ENCODE measurements at places on chromosomes 1 and 21.

DNA sequence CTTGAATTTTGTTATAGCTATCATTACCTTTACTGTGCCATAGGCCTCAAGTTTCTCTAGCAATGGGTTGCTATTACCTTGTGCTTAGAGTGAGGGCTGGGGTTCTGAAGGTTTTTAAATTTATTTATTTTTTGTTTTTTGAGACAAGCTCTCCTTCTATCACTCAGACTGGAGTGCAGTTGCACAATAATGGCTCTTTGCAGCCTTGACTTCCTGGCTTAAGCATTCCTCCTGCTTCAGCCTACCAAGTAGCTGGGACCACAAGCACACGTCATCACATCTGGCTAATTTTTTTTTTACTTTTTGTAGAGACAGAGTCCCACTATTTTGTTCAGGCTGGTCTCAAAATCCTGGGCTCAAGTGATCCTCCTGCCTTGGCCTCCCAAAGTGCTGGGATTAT lies 41.5 kb downstream of the SNX27 start:
- DNase-seq, result no peak

DNA sequence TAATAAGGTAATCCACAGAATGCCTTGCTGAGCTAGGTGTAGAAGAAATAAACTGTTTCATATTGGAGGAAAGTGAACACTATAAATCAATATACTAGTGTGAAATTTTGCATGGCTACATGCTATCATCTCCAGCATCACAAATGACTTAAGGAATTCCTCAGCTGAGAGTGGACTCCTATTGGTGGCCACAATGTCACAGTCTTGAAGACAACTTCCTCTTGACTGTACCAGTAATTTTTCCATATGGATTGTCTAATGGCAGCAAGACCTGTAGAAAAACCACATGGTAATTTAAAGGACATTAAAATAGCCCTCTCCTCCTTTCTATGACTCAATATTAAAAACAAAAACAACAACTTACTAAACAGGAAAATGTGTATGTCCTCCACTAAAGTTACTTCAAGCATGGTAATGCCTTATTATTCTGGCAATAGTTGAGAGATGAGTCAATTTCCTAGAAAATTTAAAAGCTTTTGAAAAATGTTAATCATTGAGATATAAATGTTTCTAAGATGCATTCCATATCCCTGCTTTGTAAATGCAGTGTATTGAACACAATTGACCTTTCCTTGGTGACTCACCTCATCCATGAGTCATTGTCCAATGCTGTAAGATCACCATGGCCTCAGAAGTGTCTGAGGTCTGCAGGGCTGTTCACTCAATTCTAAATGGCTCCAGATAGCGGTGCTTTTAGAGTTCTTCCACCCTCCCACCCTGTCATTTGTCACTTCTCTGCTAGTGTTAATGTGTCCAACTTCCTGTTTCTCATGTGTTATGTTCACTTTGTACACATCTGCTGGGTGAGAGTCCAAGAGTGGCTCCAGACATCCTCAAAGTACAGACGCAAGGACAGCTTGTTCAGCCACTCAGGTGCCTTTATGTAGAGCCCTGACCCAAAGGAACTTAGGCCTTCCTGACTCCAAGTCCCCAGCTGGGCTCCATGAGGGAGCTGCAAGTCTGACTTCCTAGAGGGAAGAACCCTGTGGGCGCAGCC lies 32.8 kb upstream of the DNASE2B start:
- no peak for DNase-seq

DNA sequence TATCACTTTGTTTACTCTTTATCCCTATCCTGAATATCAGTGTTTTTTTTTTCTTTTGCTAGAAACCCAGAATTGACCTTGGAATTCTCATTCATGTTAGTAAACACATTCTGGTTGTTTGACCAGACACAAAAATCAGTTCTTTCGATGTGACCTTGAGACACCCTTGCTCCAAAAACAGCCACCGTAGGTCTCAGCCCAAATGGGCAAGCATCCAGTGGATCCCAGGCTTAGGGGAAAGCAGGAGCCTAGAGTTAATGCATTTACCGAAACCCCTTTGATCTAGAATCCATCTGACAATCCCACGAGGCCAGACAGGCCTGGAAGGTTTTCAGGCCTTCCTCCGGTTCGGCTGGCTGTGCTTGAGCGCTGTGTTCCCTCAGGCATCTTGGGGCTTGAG lies 47.6 kb downstream of the IRF2BP2 start:
- no peak for DNase-seq

GRCh38 chr1:87794788-87795614 lies 466.3 kb downstream of the LMO4 start:
- DNase-seq, result no peak

DNA sequence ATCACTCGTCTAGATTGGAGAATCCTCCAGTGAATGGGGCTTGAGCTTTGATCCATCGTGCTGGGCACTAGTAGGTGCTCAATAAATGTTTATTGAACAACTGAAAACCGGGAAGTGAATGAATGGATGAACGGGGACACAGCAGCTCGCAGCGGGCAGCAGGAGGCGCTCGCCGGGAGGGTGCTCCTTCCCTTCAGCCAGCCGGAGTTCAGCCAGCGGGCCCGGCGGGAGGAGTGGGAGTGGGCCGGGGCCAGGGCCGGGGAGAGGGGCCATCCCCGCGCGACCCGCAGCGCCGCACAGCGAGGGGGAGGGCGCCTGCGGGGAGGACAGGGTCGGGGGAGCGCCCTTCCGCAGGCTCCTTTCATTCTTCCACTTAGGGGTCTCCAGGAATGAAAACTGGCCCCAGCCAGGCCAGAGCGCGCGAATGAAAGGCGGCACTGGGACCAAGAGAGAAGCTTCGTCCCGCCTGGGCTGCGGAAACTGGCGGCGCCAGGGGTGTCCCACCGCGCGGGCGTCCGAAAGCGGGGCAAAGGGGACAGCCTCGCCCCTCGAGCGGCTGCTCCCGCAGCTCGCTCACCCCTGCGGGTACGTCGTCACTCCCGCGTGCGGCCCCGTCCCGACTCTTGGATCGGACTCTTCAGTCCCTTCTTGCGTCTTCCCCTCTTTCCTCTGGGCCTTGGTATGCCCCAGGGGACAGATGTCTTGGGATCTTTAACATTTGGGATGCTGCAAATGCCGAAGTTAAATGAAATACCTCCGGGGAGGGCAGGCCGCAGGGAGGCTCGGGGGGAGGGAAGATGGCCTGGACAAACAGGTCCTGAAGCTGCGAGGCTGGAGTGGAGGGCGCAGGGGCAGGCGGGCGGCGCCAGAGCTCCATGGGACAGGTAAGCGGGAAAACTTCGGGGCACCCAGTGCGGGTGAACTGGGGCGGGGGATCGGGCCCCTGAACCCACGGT lies 3.6 kb upstream of the INAVA start:
- no peak for DNase-seq

DNA sequence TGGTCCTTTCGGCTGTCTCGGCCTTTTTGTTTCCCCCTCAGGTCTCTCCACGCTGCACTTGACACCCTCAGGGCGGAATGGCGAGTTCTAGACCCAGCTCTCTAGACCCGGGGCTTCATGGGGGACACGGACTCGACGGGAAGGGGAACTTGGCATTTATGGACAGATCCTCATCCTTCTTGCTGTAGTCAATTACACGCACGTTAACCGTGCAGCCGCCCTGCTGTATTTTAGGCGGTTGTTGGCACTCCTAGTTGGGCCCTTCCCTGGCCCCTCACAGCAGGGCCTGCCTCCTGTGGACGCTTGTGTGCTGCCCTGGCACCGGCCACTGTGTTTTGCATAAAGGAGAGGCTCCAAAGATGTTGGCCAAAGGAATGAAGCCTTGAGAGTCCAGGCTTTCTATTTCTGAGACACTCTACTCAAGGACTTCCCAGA lies 558 bp upstream of the BTG3 start:
- DNase-seq, result no peak

GRCh38 chr1:215276582-215276981 lies 194.0 kb downstream of the KCNK2 start:
- no peak for DNase-seq

GRCh38 chr21:16588433-16588860 lies 858.7 kb downstream of the USP25 start:
- DNase-seq, result no peak

- DNase-seq, result no peak
These were observed 130.2 kb downstream of the DUSP10 start for GRCh38 chr1:221611656-221612046.

- no peak for DNase-seq
These were observed 492.2 kb upstream of the PKN2 start for GRCh38 chr1:88191917-88192316.

DNA sequence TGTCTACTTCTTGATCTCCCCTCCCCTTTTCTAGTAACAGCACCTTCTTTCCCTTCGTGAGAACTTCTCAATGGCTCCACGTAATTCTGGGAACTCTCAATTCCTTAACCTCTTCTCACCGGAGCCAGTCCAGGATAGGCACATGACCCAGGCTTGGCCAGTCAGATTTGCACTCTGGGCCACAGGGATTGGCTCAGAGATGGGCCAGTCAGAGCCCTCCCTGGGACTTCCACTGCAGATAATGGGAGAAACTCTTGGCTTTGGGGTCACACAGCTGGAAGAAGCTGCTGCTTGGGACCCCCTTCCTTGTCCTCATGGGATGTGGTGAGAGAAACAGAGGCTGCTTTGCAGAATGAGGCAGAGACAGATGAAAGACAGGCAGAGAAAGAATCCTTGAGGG lies 302.3 kb downstream of the PTPRU start:
- DNase-seq, result no peak

GRCh38 chr1:39919545-39919944 lies 17.8 kb upstream of the MYCL start:
- DNase-seq, result peak; percentile 46

- DNase-seq, result no peak
These were observed 113.4 kb upstream of the SLC25A33 start for GRCh38 chr1:9425859-9426258.

DNA sequence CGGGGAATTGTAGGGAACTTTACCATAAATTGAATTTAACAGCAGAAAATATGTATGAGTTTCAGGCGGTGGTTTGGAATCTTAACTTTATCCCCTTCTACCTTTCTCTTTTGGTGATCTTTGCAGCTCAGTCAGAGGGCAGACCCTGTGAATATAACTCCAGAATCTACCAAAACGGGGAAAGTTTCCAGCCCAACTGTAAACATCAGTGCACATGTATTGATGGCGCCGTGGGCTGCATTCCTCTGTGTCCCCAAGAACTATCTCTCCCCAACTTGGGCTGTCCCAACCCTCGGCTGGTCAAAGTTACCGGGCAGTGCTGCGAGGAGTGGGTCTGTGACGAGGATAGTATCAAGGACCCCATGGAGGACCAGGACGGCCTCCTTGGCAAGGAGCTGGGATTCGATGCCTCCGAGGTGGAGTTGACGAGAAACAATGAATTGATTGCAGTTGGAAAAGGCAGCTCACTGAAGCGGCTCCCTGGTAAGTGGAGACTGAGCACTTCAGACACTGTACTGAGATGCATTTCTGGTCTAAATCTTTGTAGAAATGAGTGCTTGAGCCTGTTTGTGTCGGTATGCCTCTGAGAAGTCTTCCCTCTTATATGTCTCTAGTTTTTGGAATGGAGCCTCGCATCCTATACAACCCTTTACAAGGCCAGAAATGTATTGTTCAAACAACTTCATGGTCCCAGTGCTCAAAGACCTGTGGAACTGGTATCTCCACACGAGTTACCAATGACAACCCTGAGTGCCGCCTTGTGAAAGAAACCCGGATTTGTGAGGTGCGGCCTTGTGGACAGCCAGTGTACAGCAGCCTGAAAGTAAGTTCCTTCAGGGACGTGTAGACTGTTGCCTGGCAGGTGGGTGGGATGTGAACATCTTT lies 1.5 kb downstream of the CCN1 start:
- no peak for DNase-seq

DNA sequence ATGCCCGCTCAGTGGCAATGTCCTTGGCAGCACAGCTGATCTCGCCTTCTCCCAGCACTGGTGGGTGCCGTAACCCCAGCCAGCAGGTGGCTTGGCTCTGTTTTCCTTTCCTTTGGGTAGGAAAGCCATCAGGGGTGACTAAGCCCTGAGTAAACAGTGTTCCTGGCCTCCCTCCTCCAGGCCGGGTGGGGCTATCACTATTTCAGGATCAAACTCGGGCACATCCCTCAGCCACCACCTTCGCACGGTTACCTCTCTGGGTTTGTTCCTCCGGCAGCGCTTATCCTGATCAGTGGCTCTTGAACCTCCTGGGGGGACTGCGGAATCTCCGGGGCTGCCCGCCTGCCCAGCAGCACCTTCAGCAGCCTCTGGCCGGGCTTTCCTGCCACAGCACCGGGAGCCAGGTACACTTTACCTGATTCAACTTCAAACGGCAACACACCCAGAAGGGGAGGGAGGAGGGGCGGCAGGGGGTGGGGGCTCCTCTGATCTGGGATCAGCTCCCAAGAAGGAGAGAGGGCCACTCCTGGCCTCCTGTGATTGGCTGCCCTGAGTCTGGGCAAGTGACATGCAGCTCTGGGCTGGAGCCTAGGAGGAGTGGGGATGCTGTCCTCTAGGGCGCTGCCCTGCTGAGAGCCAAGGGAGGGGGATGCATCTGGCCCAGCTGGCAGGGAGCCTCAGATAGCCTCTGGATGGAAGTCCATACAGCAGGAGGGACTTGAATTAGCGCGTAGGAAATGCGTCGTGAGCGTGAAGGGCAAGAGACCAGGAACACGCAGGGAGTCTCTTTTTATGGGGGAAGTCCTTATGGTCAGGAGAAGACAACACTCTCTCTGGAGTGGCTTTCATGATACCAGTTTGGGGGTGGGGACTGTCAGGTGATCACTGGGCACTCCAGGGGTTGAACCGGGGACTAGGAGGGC lies at the start of gene ASCL5:
TSS of gene ASCL5 (minus strand) at position 353 of the 923 bp plus-strand sequence. CDS start 11,812 bp downstream, outside the sequence.
- no peak for DNase-seq

DNA sequence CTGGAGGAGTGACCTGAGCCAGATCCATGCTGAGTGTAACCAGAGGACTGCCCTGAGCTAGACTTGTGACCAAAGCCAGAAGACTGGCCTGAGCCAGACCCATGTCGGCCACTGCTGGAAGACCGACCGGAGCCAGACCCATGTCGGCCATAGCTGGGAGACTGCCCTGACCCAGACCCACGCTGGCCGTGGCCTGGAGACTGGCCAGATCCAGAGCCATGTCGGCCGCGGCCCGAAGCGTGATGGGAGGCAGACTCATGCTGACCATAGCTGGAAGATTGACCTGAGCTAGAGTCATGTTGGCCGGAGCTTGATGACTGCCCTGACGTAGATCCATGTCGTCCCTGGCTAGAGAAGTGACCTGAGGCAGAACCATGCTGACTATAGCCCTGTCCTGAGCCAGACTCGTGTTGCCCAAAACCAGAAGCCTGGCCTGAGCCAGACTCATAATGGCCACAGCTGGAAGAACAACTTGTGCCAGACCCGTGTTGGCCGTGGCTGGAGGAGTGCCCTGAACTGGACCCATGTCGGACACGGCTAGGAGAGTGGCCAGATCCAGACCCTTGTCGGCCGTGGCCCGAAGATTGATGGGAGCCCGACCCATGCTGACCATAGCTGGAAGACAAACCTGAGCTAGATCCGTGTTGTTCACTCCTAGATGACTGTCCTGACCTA lies 5.1 kb downstream of the HRNR start:
- DNase-seq, result no peak

GRCh38 chr21:20647607-20648006 lies 350.6 kb upstream of the NCAM2 start:
- no peak for DNase-seq

DNA sequence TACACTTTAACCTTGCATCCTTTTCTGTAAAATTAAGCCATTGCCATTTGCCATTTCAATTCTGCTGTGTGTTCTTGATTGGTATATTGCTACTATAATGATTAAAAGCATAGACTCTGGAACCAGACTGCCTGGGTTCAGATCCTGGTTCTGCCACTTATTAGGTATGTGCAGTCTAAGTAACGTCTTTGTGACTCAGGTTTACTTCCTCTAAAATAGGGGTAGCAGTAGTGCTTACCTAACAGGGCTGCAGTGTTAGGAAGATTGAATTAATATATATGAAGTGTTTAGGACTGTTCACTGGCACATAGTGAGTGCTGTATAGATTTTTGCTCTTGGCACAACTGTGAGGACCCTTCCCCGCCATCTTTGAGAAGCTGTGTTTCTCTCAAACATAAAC lies 4.4 kb downstream of the CDC42 start:
- DNase-seq, result no peak

Data from T-cell (primary cell).